Inflammatory macrophage treated with lipopolysaccharide for 4 hours (primary cell): ENCODE measurements at places on chromosomes 6 and 20.
A peak's percentile ranks its signal among the peaks of the same experiment; 100 is the strongest.

DNA sequence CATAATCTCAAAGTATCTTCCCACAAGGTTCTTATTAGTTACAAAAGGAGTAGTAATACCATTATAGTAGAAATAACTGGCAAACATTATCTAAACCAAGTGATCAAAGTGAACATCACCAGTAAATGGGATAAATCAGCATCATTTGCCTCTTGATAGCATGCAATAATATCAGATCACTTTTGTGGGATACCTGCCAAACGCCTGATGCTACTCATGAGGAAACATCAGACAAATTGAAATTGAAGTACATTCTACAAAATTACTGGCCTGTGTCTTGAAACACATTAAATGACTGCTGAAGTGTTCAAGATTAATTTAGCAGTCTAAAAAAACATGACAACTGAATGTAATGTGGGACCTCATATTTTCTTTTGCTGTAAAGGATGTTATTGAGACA lies 208.1 kb downstream of the TINAG start:
- DNase-seq, result no peak

- DNase-seq, result no peak
These were observed 148.7 kb upstream of the JARID2 start for GRCh38 chr6:15096894-15097837.

- DNase-seq, result no peak
These were observed 9.4 kb downstream of the TCF15 start for GRCh38 chr20:600736-601135.

DNA sequence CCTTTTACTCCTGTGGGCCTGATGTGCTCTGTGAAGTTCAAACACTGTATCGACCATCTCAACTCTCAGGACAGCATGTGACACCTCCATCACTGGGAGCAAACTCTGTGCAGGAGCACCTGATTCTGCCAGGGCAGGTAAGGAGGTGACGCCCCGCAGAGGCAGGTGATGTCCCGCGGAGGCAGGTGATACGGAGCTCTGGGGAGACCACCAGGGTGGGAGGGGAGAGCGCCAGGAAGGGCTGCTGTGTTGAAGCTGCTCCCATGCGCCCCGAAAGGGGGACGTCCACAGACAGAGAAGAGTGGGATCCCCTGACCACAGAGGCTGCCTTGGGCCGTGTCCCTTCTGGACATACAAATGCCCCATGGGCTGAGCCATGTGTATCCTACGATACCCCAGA lies 58.3 kb downstream of the DACT2 start:
- DNase-seq, result no peak

DNA sequence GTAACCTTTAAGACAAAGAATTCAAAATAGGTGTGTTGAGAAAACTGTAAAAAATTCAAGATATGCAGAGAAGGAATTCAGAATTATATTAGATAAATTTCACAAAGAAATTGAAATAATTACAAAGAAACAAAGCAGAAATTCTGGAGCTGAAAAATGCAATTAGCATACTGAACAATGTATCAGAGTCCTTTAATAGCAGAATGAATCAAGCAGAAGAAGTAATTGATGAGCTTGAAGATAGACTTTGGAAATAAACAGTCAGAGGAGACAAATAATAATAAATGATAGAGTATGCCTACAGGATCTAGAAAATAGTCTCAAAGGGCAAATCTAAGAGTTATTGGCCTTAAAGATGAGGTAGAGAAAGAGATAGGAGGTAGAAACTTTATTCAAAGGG lies 131.7 kb downstream of the COL21A1 start:
- DNase-seq, result no peak

DNA sequence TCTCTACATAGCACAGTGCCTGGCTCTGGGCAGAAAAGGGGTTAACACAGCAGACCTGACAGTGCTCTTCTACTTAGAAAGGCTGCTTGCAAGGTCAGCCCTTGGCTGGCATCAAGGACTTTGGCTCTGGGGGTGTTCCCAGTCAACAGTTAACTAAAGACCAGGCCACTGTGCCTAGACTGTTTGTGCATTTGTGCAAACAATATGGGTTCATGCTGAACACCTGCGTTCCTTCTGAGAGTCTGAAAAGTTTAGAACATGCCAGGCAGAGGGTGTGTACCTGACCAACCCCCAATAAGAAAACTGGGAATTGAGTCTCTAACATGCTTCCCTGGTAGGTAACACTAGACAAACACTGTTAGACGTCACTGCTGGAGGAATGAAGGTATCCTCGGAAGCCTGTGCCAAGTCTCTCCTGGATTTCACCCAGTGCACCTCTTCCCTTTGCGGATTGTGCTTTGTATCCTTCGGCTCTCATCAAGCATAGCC lies 110.7 kb downstream of the PDE10A start:
- no peak for DNase-seq

DNA sequence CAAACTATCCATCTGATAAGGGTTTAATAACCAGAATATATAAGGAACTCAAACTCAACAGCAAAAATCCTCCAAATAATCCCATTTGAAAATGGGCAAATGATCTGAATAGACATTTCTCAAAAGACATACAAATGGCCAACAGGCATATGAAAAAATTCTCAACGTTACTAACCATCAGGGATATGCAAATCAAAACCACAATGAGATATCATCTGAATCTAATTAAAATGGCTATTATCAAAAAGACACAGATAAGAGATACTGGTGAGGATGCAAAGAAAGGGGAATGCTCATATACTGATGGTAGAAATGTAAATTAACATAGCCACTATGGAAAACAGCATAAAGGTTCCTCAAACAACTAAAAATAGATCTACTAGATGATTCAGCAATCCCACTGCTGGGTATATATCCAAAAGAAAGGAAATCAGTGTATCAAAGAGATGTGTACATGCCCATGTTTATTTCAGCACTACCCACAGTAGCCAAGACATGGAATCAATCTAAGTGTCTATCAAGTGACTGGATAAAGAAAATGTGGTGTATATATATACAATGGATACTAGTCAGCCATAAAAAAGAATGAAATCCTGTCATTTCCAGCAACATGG lies 6.1 kb upstream of the BRD2 start:
- no peak for DNase-seq

- DNase-seq, result no peak
These were observed 1323.0 kb upstream of the GJE1 start for GRCh38 chr6:140809694-140810101.

DNA sequence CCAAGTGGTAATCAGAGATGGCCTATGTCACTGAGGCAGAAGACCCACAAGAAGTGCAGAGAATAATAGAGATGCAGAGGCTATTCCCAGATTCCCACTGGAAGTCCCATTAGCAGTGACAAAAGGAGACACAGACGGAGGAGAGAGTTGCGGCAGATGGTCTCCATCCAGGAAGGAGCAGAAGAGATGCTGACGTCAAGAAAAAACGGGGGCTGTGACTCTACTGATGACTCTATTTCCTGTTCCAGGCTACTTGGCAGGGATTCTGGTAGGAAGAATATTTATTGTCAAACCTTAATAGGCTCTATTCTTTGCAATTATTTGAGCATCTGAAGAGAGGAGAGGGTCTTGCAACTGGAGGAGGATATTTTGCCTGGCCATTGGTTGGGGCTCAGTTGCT lies 246.0 kb upstream of the ECI2 start:
- DNase-seq, result no peak

GRCh38 chr6:75551367-75551952 lies 50.2 kb upstream of the SENP6 start:
- no peak for DNase-seq

DNA sequence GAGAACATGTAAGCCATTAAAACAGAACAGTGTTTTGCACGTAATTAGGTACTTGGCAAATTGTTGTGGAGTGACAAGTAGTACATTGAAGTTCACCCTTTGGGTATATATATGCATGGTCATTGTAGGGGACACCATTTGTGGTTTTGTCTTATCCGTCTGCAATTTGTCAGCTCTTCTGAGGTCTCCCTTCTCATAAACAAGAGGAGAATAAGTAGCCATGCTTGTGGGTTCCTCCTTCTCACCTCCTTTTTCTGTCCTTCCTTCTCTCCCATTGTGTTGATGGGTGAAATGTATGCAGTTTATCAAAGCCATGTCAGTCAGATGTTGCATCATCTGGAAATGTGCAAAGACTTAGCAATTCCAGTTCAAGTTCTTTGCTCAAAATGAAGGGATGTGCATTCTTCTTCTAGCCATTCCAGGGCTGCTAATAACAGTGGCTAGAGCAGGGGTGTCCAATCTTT lies 70.9 kb downstream of the QKI start:
- DNase-seq, result no peak

DNA sequence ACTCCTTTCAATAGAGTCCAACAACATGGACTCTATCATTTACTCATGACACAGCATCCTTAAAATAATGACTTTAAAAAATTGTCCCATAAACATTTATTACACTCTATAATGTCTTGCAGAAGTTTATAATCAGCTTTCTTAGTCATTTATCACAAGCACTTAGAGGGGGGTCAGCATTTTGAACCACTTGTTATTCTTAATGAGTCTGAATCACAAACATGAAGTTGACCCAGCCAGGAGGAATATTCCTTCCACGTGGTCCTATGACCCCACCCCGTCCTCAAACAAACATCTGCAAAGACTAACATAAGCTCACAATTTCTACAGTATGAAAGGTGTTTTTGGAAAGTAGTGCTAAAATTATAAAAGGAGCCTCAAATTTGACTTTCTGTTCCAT lies 91.1 kb downstream of the MTFR2 start:
- no peak for DNase-seq

- peak; percentile 69 for DNase-seq
These were observed 55.1 kb downstream of the MYLK4 start for GRCh38 chr6:2695454-2696095.

DNA sequence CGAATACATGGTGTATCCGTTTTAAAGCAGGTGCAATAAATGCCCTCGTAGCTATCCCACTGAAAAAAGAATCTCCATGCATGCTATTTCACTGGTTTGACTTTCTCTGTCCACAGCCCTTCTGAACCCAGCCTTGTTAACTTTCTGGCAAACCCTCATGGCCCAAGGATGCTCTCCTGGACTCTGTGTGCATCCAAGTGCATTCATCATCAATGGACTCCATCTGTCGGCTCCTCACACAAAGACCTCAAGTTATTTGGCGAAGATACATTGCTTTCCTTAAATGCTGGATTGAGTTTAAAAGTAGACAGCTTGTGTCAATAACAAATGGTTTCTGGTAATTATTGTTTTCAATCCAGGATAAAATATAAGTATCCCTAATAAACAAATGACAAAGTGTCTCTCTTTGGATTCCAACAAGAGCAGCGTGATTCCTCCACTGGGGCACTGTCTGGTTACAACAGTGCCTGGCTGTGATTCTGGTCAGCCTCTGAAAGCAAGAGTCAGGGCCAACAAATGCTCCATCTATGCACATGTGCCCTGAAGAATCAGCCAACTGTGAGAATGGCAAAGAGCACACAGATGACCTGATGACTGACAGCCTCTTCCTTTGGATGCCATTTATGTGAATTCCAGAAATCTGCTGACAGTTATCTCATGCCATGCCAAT lies 55.7 kb downstream of the FYN start:
- DNase-seq, result no peak

GRCh38 chr20:32559753-32560380 lies 25.3 kb downstream of the NOL4L start:
- no peak for DNase-seq

- DNase-seq, result no peak
These were observed 9.2 kb downstream of the PPP1R3G start for GRCh38 chr6:5094327-5094726.

DNA sequence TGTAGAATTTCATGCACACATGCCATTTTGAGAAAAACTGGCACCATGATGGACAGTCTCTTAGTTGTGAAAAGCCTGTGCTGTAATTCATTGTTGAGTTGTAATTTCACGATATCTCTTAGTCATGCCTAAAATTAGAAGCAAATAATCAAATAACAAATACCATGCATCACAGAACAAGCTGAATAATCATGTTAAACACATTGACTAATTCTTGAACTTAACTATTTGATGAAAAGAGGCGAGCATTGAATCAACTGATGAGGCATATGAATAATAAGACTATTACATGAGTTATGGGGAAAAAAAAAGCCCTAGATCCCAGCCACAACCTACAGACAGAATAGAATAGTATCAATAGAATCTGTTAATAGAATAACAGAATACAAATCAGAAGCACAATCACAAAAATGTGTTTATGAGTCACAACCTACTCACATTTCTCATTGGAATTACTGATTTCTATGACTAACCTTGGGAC lies 14.2 kb upstream of the RNF217 start:
- no peak for DNase-seq

GRCh38 chr6:155333414-155333813 lies 19.1 kb upstream of the TFB1M start:
- DNase-seq, result no peak

GRCh38 chr20:3766422-3767109 lies 987 bp downstream of the ADISSP start:
- no peak for DNase-seq

GRCh38 chr6:16846399-16846778 lies 85.1 kb upstream of the ATXN1 start:
- no peak for DNase-seq

DNA sequence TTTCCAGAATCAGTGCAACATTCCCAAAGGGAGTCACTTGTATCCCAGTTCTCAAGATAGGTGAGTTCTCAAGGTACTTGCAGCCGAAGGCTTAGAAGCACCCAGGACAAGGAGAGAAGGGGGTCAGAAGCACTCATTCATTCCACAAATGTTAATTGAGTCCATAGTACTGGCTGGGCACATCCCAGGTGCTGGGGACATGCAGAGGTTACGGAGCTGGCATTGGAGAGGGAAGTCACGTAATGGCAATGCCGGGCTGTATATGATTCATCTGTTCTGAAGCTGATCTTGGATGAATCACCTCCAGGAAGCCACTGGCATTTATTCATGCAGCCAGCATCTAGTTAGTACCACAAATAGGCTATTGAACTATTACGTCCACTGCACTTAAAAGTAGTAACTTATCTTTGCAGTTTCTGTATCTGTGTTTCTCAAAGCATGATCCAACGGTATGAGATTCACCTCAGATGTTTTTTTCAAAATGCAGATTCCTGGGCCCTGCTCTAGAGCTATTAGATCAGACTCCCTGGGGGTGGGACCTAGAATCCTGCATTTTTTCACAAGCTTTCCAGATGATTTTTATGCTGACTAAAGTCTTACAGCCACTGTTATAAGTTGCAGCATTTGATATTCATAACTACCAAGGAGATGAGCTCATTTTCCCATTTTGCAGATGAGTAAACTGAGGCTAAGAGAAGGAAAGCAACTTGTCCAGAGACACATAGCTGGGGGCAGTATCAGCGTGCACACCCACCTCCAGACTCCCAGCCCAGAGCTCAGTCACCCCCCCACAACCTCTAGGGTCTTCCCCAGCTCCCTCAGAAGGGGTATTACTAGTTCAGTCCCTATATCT lies 44.1 kb upstream of the ID1 start:
- peak; percentile 86 for DNase-seq

GRCh38 chr6:165390475-165390874 lies 81.1 kb upstream of the C6orf118 start:
- no peak for DNase-seq

- peak; percentile 97 for DNase-seq
These were observed 43.6 kb downstream of the FGD2 start for GRCh38 chr6:37048851-37049757.
